ENCODE measurements at places on chromosomes 16 and 17.

DNA sequence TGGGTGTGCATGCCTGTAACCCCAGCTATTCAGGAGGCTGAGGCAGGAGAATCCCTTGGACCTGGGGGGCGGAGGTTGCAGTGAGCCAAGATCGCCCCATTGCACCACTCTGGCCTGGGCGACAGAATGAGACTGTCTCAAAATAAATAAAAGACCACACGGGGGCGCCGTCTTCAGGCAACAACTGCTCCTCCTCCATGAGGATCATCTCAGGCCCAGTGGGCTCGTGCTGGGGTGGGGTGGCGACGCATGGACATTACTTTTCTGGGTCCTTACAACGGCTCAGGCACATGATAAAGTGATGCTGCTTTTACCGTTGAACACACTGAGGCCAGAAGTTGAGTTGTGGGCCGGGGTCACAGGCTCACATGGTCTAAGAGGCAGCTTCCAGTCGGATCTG, 56.2 kb downstream of the PRMT7 start:
- DNase-seq: no peak

- no peak for DNase-seq
Observed at GRCh38 chr17:28097901-28098300, 55.4 kb downstream of the NLK start.

GRCh38 chr17:75059369-75060345, 12.6 kb downstream of the KCTD2 start:
- no peak for DNase-seq

DNA sequence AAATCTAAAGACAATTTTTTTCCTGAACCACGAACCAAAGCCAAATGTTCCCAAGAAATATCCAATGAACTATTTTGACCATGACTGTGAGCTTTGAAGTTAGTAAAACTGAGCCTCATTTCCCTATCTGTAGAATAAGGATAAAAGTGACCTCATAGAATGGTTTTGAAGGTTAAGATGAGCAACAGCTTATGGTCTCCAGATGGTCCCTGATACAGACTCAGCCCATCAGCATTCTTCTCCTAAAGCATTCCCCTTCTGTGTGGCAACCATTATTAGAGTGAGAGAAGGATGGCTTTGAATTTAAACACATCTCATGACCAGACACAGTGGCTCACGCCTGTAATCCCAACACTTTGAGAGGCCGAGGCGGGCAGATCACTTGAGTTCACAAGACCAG, 70.1 kb downstream of the COPRS start:
- no peak for DNase-seq

DNA sequence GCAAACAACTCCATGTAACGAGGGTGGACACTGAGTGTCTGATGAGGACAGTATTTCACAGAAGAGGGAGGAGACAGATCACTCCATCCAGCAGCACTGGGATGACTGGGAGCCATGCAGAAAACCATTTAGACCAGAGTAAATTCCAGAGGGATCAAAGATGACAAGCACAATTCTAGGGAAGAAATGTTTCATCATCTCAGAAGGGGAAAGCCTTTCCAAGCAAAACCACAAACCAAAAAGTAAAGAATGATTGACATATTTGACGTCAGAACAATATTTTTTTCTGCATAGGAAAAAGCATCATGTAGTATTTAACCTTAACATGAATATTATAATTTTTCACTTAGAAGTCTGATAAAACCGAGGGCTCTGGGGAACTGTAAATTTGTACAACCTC, 4.8 kb downstream of the DNASE1 start:
- peak; percentile 17 for DNase-seq

- DNase-seq: no peak
Observed at GRCh38 chr17:75828076-75828400, 16.2 kb downstream of the UNC13D start.

GRCh38 chr17:77325577-77326075, 184.9 kb downstream of the SEC14L1 start:
- no peak for DNase-seq

GRCh38 chr17:28643983-28644786, 773 bp downstream of the BLTP2 start:
- peak; percentile 71 for DNase-seq

GRCh38 chr16:67430504-67430976, 381 bp upstream of the HSD11B2 start:
- peak; percentile 69 for DNase-seq

DNA sequence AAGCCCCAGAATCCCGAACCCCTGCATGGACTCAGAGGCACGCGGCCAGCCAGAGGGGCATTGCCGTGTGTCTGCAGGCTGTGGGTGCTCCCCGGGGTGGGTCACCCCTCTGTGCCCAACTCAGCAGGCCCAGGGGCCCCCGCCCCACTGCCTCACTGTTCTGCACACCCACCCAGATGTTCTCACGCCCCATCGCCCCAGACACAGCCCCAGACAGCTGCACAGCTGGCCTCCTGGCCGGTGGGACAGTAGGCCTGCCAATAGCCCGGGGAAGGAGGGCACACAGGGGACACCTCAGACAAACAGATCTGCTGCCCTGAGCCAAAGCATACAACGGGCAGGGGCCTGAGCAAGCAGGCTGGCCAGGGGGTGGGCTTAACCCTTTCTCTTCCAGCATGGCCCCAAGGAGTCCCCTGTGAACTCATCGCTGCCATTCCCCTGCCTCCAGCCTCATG, 27.6 kb upstream of the NXPH3 start:
- no peak for DNase-seq

DNA sequence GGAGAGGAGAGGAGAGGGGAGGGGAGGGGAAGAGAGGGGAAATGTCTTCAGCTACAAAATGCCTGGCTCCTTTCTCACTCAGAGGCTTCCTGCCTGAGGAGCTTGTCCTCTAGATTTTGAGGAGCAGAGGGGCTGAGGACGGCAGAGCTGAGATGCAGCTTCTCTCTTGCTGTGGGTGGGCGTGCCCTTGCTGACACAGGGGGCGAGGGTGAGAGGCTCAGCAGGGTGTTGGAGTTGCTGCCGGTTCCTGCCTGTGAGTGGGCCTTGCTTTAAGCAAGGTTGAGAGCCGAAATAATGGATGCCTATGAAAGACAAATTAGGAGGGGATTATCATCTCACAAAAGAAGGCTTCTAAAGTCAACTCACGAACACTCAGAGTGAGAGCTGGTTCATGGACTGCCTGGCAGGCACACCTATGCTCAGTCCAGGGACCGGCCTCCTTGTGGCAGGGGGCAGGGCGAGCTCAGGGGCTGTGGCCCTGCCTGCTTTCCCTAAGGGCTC, 215.6 kb downstream of the MSI2 start:
- no peak for DNase-seq

- no peak for DNase-seq
Observed at GRCh38 chr16:80503107-80503506, 37.7 kb upstream of the DYNLRB2 start.

DNA sequence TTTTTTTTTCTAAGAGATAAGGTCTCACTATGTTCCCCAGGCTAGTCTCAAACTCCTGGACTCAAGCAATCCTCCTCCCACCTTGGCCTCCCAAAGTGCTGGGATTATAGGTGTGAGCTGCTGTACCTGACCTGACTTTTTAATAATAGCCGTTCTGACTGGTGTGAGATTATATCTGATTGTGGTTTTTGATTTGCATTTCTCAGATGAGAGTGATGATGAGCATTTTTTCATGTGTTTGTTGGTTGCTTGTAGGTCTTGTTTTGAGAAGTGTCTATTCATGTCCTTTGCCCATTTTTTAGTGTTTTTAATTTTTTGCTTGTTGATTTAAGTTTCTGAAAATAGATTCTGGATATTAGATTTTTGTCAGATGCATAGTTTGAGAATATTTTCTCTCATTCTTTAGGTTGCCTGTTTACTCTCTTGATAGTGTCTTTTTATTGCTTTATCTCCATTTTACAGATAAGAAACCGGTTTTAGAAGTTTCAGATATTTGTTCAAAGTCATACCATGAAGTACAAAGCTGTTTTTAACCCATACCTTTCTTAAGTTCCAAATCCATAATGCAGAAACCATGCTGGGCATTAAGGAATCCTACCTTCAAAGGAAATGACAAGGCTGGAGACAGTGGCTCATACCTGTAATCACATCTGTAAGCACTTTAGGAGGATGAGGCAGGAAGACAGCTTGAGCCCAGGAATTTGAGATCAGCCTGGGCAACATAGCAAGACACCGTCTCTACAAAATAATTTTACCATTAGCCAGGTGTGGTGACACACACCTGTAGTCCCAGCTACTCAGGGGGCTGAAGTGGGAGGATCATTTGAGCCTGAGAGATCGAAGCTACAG, 168.4 kb upstream of the TBX2 start:
- no peak for DNase-seq

DNA sequence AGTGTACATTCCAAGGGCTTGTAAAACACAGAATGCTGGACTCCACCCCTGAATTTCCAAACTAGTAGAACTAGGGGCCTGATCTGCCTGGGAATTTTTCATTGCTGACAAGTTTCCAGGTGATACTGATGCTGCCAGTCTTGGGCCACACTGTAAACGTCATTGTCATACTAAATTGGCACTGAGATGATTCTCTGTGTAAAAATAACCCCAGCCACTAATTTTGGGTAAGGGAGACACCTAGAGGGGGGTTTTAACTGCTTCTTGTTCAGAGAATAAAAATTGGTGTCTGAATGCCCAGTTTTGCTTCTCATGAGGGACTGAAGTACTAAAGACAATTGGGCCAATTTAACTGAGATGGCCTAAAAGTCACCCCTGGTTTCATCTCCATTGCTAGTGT, 5.0 kb upstream of the CDH13 start:
- DNase-seq: no peak

- DNase-seq: no peak
Observed at GRCh38 chr17:17561408-17562145, 29.9 kb downstream of the PEMT start.

- DNase-seq: peak; percentile 71
Observed at GRCh38 chr17:6574687-6575595, 18.6 kb upstream of the PITPNM3 start.

DNA sequence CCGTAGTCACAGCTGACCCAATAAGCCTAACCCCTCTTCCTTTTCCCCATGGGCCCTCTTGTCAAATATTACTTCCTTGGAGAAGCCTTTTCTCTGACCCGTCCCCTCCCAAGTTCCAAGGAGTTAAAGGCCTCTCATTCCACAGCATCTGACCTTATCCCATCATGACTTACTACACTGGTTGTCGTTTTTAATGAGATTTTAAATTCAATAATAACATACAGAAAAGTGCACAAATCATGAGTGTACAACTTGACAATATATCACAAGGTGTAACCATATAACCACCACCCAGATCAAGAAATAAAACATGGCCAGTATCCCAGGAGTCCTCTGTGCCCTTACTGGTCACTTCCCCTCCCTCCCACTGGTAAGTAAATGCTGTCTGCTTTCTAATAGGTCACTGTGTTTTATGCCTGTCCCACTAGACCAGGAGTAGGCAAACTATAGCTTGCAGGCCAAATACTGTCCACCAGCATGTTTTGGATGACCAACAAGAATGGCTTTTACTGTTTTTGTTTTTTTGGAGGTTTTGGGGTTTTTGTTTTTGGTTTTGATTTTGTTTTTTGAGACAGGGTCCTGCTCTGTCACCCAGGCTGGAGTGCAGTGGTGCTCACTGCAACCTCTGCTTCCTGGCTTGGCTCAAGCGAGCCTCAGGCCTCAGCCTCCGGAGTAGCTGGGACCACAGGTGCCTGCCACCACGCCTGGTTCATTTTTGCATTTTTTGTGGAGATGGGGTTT, 1.2 kb upstream of the FDXR start:
- DNase-seq: no peak

DNA sequence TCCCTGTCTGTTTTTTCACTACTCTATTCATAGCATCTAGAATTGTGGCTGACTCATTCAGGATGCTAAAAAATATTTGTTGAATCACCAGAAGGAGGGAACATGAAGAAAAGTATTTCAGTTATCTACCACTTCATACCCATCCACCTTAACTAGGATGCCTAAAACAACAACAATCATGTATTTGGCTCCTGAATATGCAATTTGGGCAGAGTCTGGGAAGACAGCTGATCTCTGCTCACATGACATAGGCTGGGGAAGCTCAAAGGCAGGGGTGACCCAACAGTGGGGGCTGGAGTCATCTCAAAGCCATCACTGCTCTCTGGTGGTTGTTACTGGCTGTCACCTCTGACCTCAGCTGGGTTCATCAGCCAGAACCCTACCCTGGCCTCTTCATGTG, 80.1 kb upstream of the RPL38 start:
- peak; percentile 27 for DNase-seq

- DNase-seq: no peak
Observed at GRCh38 chr17:76689859-76690258, 20.9 kb downstream of the MXRA7 start.

DNA sequence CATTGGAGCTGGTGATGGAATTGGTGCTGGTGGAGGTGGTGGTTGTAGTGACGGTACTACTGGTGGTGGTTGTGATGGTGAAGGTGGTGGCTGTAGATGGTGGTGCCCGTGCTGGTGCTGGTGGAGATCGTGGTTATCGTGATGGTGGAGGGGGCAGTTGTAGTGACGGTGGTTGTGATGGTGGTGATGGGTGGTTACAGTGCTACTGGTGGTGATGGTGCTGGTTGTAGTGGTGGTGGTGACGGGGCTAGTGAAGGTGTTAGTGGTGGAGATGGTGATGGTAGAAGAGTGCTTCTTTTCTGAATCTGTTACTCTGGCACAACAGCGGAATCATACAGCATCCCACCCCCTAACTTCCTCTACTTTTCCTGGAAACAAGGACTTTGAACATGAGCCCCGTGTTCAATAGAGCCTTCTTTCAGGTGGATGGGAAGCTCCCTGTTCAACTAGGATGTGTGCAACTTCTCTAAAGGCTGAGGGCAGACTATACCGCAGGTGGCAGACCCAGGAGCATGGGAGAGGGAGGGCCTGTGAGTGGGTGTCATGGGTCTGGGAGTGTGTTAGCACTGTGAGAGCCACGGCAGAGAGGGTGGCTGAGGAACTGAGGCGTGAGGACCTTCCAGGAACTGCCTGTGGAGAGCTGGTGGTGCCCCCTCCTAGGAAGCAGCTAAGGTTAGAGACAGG, 8.2 kb downstream of the TBX21 start:
- DNase-seq: no peak

DNA sequence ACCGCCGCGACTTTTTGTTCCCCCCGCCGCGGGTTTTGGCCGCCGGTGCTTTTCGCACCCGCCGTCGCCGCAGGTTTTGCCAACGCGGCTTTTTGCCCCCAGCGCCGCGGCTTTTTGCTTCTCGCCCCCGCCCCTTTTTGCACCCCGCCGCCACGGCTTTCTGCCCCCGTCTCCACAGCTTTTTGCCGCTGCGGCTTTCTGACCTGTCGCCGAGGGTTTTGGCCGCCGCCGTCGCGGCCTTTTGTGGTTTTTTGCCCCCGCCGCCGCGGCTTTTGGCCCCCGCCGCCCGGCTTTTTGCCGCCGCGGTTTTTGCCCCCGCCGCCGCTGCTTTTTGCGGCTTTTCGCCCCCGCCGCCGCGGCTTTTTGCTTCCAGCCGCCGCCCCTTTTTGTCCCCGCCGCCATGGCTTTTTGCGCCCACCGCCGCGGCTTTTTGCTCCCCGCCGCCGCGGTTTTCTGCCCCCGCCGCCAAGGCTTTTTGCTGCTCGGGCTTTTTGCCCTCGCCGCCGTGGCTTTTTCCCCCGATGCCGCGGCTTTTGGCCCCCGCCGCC, 151.1 kb downstream of the KCNJ18 start:
- no peak for DNase-seq

GRCh38 chr17:21676281-21677111, 15.8 kb upstream of the KCNJ18 start:
- DNase-seq: peak; percentile 52

All from activated effector memory CD4-positive, alpha-beta T cell treated with anti-CD3 and anti-CD28 coated beads, Interleukin-2, amount 50 U/mL, for 16 hours (primary cell).